Caco-2 (cell line): ENCODE measurements at places on chromosomes 5 and 9. TPM values are rescaled to one million over a fixed set of nuclear protein-coding genes. Genes with fewer than 3 reads are reported as not detected.
A peak's percentile ranks its signal among the peaks of the same experiment; 100 is the strongest.

The SARDH gene
- total RNA-seq: 0.36 and 0.37 TPM in 2 replicates

GRCh38 chr5:75239681-75240080, 3.0 kb upstream of the ANKRD31 start:
- peak; percentile 49 for DNase-seq

DNA sequence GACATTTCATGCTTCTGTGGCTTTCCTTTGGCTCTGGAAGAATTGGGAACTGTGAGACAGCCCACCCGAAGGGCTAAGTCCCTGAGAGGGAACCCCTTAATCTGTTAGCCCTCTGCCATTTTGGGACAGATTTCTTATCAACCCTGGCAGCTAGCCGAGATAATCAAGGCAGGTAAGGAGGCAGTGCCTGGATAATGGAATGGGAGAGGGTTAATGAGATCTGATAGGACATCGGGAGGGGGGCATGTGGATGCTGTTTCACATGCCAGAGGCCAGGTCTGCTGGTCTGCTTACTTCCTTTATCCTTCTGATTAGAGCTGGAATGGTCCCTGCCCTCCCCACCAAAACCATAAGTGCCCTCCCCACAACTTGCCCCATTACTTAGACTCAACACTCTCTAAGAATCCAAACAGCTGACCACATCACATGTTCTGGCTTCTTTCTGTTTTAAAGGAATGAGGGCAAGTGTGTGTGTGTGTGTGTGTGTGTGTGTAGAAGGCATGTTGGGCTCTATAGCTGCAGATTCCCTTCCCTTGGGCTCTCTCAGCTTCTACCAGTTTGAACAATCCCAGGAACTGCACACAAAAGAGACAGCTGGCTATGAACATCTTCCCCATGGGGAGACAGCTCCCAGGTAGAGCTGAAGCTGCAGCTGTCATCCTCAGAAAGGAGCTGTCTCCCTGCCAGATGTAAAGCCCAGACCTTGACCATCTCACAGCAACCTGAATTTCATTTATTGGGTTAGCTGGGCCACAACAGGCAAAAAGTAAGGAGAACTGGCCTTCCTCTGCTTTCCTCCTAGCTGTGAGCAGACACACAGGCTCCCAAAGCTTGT, 221.3 kb downstream of the PIK3R1 start:
- DNase-seq: no peak

The NXNL2 gene
- 0.52 and 0.60 TPM in 2 replicates for total RNA-seq

GRCh38 chr5:150641006-150641570, 628 bp downstream of the SYNPO start:
- no peak for DNase-seq

The PRSS3 gene
- 33.8 and 36.8 TPM in 2 replicates for total RNA-seq

The KCNN2 gene
- total RNA-seq: 0.27 TPM in 1 of 2 replicates, not detected in the other

GRCh38 chr5:150765011-150765798, 6.4 kb upstream of the DCTN4 start:
- DNase-seq: no peak

- DNase-seq: no peak
Measured at GRCh38 chr9:133377721-133378216, 1.6 kb downstream of the STKLD1 start.

GRCh38 chr9:81565144-81565543, 124.2 kb downstream of the TLE1 start:
- no peak for DNase-seq

DNA sequence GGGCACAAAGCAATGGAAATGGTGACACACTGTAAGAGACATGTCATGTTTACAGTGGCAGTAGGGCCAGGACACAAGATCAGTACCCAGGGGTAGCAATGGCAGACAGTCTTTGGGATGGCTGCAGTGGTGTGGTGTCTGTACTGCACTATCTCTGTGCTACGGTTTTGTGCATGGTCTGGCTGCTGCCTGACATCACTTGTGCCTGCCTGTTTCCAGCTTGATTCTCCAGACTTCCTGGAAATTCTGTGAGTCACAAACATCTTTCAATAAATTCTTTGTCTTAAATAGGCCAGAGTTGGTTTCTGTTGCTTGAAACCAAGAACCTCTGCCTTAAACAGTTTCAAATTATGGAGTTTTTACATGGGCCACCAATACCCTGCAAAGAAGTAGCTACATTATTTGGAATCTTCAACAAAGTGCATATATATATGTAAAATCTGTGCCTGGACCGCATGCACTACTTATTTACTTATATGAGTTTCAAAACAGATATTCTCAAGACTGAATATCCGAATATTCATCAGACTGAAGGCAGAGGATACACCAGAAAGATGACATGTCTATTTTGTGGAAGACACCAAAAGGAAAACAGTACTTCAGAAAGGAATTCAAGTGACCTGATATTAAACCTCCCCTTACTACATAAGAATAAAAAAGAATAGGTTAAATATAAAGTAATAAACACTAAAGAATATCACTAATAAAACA, 188.1 kb downstream of the RFX3 start:
- DNase-seq: no peak

DNA sequence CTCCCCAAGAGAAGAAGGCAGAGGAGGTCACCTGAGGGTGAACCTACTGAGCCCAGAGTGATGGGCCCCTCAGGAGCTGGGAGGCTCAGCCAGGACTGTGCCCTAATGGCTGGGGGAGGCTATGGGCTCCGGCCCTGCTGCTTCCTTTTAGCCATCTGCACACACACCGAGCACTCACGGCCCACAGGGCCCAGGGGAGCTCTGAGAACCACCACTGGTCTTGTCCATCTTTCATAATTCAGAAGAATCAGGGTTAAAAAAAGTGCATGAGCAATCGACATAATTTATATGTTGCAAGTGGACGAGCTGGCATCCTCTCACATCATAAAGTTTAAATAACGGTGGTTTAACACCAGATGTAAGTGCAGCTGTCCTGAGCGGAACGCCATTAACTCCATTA, 162.1 kb downstream of the FSTL4 start:
- no peak for DNase-seq

The IER5L gene
- total RNA-seq: 3.9 and 4.1 TPM in 2 replicates

The SURF2 gene
- total RNA-seq: 32.3 and 34.4 TPM in 2 replicates

The SLIT3 gene
- total RNA-seq: 2.0 and 2.1 TPM in 2 replicates

The FCN1 gene
- not detected in 2 replicates for total RNA-seq
